ENCODE measurements at places on chromosomes 5 and 9. TPM values are rescaled to one million over a fixed set of nuclear protein-coding genes. Genes with fewer than 3 reads are reported as not detected.
A peak's percentile ranks its signal among the peaks of the same experiment; 100 is the strongest.

- no peak overlapping the region for H3K4me3 ChIP-seq
- no peaks in the 10 kb centered on the region for H3K4me1 ChIP-seq
- H3K36me3 ChIP-seq: no peaks in the 10 kb centered on the region
- no peaks in the 10 kb centered on the region for H3K27me3 ChIP-seq
These were observed 97.7 kb upstream of the HCN1 start for GRCh38 chr5:45793638-45794532.

GRCh38 chr9:18601956-18602355 is 128.0 kb downstream of the ADAMTSL1 start:
- no peak overlapping the region for H3K27ac ChIP-seq
- no peaks in the 10 kb centered on the region for H3K4me1 ChIP-seq
- no peaks in the 10 kb centered on the region for H3K27me3 ChIP-seq
- no peak overlapping the region for H3K4me3 ChIP-seq
- H3K36me3 ChIP-seq: no peaks in the 10 kb centered on the region
- DNase-seq: no peak

DNA sequence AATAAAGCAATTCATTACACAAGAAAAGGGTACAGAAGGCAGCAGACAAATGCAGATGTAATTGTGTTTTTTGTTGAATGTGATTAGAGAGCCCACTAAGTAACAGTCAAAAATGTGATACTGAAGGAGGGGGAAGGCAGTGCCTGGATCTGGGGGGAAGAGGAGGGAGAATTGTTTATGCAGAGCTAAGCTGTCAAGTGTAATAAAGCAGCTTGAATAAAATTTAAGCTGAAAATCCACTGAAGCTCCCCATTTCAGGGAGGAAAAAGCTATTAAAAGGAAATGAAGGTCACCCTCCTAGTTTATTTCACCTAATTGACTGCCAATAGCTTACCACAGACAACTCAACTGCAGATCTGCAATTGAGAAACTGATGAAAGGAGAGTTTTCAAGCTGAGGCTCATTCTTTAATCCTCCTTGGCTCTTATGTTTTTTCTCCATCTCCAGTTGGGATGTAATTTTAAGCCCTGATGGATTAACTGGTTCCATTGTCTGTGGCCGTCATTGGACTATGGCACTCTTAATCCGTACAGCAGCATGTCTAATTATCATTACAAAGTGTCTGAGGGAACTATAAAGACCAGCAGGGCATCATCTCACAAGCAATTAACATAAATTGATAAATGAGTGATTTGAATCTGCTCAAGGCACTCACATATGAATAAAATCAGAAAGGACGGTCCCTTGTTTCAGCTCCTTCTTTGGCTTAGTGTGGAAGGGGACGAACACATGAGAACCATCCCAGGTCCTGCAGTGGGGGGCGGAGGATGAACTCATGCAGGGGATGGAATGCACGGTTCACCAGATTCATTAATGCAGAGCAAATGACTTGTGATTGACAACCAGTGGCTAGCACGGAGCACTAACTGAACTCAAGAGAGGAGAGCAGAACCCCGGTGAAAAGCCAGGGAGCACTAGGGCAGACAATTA is 38.5 kb downstream of the TLE1 start:
- no peak overlapping the region for H3K4me3 ChIP-seq
- H3K4me1 ChIP-seq: no peaks in the 10 kb centered on the region
- peaks cover 14% of the 10 kb centered on the region for H3K36me3 ChIP-seq
- no peaks in the 10 kb centered on the region for H3K27me3 ChIP-seq
- DNase-seq: no peak

DNA sequence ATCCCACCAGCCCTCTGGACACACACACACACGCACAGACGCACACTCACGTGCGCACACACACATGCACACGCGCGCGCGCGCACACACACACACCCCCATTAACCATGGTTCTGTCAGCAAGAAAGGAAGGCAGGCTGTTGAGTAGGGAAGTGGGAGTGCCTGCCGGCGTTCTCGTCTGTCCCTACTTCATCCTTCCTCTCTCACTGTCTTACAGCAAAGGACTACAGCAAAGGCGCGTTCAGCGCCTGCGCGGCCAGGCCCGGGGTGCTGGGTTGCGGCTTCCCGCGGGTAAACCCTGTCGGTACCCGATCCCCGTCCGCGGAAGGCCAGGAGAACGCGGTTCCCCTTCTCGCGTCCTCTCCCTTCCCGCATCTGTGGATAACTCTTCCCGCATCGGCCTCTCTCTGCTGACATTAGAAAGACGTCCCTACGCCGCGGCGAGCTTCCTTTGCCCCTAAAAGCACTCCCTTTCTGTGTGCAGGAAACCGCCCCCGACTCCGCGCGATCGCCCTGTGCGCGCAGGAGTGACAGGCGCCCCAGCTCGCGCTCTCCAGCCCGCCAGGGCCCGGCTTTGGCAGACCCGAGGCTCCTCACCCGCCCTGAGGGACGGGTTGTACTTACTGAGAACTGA is 219.2 kb downstream of the AGTPBP1 start:
- no peaks in the 10 kb centered on the region for H3K36me3 ChIP-seq
- DNase-seq: peak; percentile 94
- peak overlapping the region; percentile 36 for H3K4me3 ChIP-seq
- H3K4me1 ChIP-seq: peaks cover 18% of the 10 kb centered on the region

- no peaks in the 10 kb centered on the region for H3K36me3 ChIP-seq
- no peak overlapping the region for H3K27ac ChIP-seq
- no peaks in the 10 kb centered on the region for H3K27me3 ChIP-seq
- peak; percentile 43 for DNase-seq
- no peak overlapping the region for H3K4me3 ChIP-seq
These were observed 124.8 kb downstream of the RANBP17 start for GRCh38 chr5:170986598-170986997.

GRCh38 chr5:135553688-135554462 is 18.1 kb upstream of the NEUROG1 start:
- peaks cover 92% of the 10 kb centered on the region for H3K27me3 ChIP-seq
- no peak overlapping the region for H3K4me3 ChIP-seq
- no peak for DNase-seq
- no peak overlapping the region for H3K27ac ChIP-seq
- H3K4me1 ChIP-seq: no peaks in the 10 kb centered on the region

GRCh38 chr9:92895812-92896436 is 18.1 kb upstream of the ZNF484 start:
- no peaks in the 10 kb centered on the region for H3K27me3 ChIP-seq
- H3K4me3 ChIP-seq: no peak overlapping the region
- no peak overlapping the region for H3K27ac ChIP-seq
- DNase-seq: no peak

- no peak for DNase-seq
- no peak overlapping the region for H3K4me3 ChIP-seq
- no peak overlapping the region for H3K27ac ChIP-seq
- no peaks in the 10 kb centered on the region for H3K4me1 ChIP-seq
- H3K36me3 ChIP-seq: no peaks in the 10 kb centered on the region
These were observed 86.3 kb upstream of the ERBIN start for GRCh38 chr5:65840071-65840470.

DNA sequence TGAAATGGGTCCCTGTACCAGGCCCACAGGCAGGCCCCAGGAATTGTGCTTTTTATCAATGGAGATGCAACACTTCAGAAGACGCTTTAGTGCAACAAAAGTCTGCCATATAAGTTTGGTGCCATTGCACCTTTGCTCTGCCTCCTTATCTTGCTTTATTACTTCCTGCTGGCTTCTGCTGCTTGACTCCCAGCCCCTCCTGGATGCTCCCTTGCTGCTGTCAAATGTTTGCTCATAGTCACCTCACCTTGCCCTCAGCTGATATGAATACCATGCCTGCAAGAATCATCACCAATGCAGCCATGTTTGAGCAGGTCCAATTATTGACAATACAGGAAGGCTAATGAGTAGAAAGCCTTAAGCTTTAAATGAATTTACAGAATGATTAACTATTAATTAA is 25.4 kb downstream of the MEGF10 start:
- H3K27ac ChIP-seq: no peak overlapping the region
- no peak for DNase-seq
- H3K36me3 ChIP-seq: no peaks in the 10 kb centered on the region
- no peak overlapping the region for H3K4me3 ChIP-seq
- H3K27me3 ChIP-seq: no peaks in the 10 kb centered on the region

DNA sequence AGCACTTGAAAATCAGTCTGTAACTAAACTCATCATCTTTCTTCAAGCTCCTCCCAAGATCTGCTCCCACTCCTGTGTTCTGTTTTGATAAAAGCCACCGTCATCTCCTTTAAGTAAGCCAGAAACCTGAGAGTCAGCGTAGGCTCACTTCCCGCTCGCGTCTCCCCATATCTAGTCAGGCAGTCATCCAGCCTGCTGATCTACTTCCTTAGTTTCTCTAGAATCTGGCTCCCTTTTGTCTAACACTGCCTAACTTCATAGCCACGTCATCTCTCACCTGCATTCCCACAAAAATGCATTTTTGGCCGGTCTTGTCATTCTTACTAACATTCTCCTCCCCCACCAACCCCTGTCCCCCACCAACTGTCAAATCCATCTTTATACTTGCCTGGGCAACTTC is 3.0 kb upstream of the TJP2 start:
- no peak overlapping the region for H3K4me3 ChIP-seq
- H3K27ac ChIP-seq: no peak overlapping the region
- no peaks in the 10 kb centered on the region for H3K36me3 ChIP-seq
- no peak for DNase-seq
- H3K4me1 ChIP-seq: peaks cover 7% of the 10 kb centered on the region
- no peaks in the 10 kb centered on the region for H3K27me3 ChIP-seq

The HAVCR2 gene
- 18.8 TPM for total RNA-seq

The RELL2 gene
- 2.6 TPM for total RNA-seq

All from left lung (tissue), 14 donors.